COLO829 (cell line): ENCODE measurements at places on chromosomes 16 and 17.
A peak's percentile ranks its signal among the peaks of the same experiment; 100 is the strongest.

DNA sequence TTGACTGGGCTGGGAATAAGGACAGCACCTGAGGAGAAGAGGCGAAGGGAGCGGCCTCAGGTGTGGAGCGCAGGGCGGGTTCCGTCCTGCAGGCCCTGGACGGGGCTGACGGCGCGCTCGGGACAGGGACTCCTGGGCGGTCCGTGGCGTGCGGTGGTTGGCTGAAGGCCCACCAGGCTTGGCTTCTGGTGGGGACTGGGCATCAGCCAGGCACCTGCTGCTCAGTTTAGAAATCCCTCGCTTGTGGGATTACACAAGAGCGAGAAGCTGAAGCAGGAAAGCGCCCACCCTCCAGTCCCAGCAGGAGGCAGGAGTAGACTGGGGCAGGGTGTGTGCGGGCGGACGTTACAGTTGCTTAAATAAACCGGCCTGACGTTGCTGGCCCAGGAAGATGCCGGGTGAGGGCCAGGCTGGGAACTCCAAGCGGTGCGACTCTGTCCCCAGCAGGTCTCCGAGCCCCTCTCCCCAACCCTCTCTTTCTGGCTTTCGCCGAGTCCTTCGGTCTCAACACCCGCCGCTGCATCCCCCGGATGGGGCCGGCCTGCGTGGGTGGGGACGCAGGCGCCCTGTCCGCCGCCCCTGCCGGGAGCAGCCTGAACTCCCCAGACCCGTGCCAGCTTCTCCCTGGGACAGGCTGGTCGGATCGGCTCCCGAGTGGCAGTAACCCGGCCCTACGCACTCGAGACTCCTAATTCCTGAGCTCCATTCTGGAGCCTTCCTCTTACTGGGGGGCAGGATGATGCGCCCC is 639 bp downstream of the MIF4GD start:
- peak; percentile 57 for DNase-seq

DNA sequence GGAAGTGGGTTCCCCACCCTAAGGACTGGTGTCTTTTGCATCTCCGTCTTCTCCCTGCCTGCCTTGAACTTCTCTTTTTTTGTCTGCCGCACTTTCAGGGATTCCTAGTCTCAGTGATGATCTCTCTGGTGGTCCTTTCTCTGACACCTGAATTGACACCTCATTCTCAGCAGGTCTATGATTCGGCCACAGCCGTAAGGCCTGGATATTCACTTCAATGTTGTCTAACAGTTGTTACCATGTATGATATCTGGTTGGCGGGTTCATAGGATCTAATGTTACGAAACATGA is 25.1 kb upstream of the SLC47A1 start:
- no peak for DNase-seq

DNA sequence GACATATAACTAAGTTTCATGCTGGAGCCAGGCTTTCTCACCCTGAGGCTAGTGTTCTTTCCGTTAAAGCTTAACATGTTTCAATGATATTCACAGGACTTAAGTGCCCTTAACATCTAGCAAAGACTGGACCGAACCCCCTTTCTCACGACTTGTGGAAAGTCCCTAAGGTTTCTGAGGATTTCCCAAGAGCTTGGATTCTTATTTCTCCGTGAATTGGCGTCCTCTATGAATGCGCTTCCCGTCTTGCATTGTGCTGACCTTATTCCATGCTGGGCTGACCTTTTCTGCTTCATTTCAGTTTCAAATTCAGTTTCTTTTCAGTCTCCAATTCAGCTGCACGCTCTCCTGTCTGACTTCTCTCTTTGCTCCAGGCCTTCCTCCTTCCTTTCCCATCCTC is 206.4 kb downstream of the HS3ST3A1 start:
- DNase-seq: no peak

DNA sequence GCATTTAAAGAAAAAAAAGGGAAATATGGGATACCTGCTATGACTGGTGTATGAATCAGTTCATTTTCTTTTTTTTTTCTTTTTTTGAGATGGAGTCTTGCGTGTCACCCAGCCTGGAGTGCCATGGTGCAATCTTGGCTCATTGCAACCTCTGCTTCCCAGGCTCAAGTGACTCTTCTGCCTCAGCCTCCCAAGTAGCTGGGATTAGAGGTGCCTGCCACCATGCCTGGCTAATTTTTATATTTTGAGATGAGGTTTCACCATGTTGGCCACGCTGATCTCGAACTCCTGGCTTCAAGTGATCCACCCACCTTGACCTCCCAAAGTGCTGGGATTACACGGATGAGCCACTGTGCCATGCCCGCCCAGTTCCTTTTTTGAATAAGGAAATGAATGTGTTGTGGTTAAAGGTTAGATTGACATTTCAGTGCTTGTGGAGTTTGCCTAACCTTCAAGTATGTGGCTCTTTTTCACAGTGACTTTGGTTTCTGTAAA is 7.7 kb downstream of the HAPSTR1 start:
- DNase-seq: no peak

DNA sequence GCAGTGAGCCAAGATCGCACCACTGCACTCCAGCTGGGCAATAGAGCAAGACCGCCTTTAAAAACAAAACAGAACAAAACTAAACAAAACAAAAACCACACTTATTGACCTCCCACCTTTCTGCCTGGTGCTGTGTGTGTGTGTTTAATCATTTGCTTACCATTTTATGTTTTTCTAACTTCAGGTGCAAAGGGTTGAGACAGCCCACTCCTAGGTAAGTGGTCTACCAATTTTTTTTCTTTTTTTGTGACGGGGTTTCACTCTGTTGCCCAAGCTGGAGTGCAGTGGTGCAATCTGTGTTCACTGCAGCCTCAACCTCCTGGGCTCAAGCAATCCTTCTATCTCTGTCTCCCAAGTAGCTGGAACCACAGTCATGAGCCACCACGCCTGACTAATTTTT is 65.8 kb downstream of the SALL1 start:
- no peak for DNase-seq

DNA sequence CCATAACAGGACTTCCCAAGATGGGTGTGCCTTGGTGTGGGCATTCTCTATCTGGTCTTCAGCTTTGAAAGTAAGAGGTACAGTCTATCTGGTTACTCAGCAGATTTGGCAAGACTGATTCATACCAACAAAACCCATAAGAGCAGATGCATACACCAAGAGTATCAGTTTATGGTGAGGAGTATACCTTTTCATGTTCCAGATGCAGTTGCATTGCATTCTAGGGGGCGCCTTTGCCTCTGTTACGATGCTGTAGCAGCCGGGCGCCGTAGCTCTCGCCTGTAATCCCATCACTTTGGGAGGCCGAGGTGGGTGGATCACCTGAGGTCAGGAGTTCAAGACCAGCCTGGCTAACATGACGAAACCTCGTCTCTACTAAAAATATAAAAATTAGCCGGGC is 31.1 kb upstream of the CARMIL2 start:
- no peak for DNase-seq

GRCh38 chr16:50702725-50703124 is 9.3 kb downstream of the NOD2 start:
- DNase-seq: no peak

- no peak for DNase-seq
Observed at GRCh38 chr17:7715936-7716886, 1.3 kb upstream of the DNAH2 start.

DNA sequence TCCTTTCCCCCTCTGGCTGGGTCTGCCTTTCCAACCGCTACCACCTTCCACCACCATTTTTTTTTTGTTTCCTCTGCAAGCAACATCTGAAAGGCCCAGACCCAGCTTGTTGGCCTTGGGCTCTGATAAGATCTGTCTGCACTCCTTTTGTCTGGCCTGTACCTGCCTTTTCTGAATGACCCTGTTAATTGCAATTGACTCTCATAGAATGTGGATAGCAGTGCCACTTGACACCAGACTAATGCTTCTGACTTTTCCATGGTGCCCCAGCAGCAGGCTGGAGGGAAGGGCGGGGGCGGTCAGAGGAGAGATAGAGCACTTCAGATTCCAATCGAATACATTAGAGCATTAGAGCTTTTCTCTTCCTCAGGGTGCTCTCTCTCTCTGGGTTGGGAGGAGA is 538.9 kb downstream of the WWOX start:
- DNase-seq: no peak

DNA sequence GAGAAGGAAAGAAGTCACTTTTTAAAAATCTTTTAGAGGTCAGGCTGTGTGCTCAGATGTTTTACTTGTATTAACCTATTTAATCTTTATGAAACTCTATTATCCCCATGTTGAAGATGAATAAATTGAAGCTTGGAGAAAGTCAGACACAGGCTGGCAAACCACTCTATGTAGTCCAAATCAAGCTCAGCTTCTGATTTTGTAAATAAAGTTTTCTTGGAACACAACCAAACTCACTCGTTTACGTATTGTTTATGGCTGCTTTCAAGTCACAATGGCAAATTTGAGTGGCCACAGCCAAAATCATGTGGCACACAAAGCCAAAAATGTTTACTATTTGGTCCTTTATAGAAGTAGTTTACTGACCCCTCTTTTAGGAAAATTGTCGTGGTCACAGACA is 596.0 kb upstream of the CDH11 start:
- DNase-seq: no peak

DNA sequence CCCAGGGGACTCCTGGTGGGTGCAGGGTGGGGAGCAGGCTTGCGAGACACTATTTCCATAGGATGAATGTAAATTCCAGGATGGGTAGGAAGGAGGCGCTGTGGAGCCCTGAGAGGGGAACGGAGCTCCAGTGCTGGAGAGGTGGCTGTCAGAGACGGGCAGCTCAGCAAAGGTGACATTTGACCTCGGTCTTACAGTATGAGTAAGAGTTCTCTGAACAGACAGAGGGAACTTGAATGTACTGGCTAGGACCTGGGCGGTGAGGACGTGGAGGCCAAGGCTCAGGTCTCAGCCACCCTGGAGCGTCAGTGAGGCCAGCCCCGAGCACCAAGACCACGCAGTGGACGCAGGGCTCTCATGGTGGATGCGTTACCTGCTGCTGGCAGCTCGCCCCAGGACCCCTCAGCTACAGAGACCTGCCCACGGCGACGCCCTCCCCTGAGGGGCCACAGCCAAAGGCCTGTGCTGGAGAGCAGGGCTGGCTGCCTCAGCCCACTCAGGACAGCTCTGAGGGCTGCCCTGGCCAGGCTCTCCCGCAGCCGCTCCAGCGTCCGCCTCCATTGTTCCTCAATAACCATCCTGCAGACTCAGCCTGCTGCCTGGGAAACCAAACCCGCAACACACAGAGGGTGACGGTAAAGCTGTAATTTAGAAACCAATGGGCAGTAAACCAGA is 65.9 kb upstream of the TNRC6C start:
- DNase-seq: no peak

DNA sequence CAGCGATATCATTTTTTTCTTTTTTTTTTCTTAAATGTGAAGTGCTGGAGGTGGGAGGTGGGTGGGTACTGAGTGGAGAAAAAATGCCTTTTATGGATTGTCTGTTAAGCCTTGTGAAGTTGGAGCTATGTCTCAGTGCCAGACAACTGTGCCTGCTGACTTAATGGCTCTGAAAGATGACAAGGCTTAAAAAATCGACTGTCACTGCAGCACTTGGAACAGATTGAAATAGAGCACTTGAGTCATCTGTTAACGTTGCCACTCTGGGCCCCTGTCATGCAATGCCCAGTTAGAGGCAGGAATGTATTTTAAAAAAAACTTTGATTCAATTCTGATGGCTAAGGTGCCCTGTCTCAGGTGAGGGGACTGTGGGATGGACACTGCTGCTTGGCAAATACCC is 108.2 kb upstream of the HS3ST2 start:
- DNase-seq: no peak

GRCh38 chr17:19239544-19239943 is 2.4 kb downstream of the EPN2 start:
- DNase-seq: no peak

GRCh38 chr16:88686062-88686438 is 257 bp downstream of the SNAI3 start:
- DNase-seq: no peak

GRCh38 chr17:60142872-60143499 is 6.8 kb upstream of the CA4 start:
- DNase-seq: peak; percentile 68

- DNase-seq: no peak
Observed at GRCh38 chr16:16828913-16829398, 450.0 kb downstream of the NPIPA7 start.

DNA sequence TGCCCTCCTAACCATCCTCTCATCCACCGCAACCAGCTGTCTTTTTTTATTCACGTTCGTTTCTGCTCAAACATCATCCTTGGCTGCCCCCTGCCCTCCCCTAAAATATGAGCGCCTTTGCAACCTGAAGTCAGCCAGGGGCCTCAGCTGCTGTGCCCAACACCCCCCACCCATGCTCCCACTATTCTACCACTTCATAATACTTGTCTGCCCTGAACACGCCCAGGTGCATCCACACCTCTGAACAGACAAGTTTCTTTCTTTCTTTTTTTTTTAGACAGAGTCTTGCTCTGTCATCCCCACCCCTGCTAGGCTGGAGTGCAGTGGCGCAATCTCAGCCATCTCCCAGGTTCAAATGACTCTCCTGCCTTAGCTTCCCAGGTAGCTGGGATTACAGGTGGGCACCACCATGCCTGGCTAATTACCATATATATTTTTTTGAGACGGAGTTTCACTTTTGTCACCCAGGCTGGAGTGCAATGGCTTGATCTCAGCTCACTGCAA is 26.9 kb downstream of the CEP295NL start:
- DNase-seq: no peak

DNA sequence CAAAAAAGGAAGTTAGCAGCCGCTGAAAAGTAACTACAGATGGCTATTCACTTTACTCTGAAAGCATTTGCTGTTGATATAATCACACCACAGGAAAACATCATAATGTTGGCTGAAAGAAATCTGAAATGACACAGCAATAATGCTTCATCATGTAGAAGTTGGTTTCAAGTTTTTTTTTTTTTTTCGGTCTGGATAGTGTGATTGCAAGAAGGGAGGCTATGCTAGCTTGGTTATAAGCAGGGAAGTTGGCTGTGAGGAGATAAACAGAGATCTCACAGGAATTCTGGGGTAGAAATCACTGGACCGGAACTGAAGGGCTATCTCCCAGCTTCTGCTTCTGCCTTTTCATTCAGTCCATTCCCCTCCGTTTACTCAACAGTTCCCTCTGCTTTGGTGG is 57.9 kb downstream of the MYO1D start:
- DNase-seq: no peak

DNA sequence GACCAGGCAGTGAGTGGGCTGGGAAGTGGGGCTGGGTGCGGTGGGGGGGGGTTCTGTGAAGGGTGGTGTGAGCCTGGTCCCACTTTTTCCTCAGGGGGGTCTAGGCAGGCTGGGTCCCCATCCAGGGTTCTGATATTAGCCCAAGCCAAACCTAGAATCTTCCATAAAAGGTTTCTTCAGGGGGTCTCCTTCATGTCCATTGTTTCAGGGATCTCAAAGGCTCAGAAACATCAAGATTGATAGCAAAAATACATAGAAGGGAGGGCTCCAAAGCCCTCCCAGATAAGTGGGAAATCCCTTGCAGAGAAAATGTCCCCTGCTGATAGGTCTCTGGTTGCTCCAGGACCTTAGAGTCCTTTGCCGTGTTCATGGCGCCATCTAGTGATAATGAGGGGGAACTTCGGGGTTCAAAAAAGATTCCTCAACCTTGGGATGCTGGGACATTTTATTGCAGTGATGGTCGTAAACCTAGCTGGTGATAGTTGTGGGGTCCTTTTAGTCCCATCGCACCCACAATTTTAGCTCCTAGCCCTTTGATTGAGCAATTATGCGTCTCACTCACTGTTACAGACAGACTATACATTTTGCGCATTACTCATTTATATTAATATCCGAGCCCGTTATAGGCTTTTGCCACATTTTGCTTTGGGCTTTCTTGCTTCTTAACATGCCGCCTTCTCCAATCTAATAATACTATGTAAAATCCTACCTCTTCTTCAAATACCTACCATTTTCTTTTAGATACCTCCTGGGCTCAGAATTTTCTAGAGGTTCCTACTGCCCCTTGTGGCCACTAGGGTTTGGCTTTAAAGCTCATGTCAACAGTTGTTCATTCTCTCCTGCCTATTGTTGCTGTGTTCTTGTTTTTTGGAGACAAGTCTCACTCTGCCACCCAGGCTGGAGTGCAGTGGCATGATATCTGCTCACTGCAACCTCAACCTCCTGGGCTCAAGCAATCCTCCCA is 35.1 kb downstream of the IGF2BP1 start:
- peak; percentile 91 for DNase-seq
